ENCODE measurements at places on chromosomes 7 and 10. TPM values are rescaled to one million over a fixed set of nuclear protein-coding genes. Genes with fewer than 3 reads are reported as not detected.

Gene DNAJC30
- total RNA-seq: 7.5 TPM

Gene ITPRIP
- 66.1 TPM for total RNA-seq

Gene HECW1
- total RNA-seq: 17.2 TPM

Gene DOCK1
- 18.8 TPM for total RNA-seq

Gene GSDME
- 52.7 TPM for total RNA-seq

Gene CNNM1
- total RNA-seq: 21.9 TPM

Gene AKR1C8
- total RNA-seq: not detected

Gene GRB10
- 62.1 TPM for total RNA-seq

Gene RAMP3
- total RNA-seq: not detected

Gene SFXN3
- total RNA-seq: 40.5 TPM

Gene CYP26C1
- not detected for total RNA-seq

Gene NOC3L
- total RNA-seq: 20.1 TPM

Gene ANKRD61
- 0.84 TPM for total RNA-seq

Gene LIPN
- total RNA-seq: not detected

Gene GARIN1A
- 0.38 TPM for total RNA-seq

Gene CYP3A7
- not detected for total RNA-seq

Gene PPP1R3A
- not detected for total RNA-seq

Gene GBX1
- total RNA-seq: 0.17 TPM

Gene GIMAP6
- total RNA-seq: not detected

Gene VWDE
- total RNA-seq: 0.43 TPM

Gene FXYD4
- total RNA-seq: not detected

Gene CDHR3
- total RNA-seq: 4.0 TPM

All from A549 treated with Hydrocortisone at 1 μM for 4 hours (cell line).